Stimulated activated CD8-positive, alpha-beta memory T cell treated with anti-CD3 and anti-CD28 coated beads, Interleukin-4, amount 100 ng/mL, for 24 hours (primary cell): ENCODE measurements at places on chromosomes 6 and 20.

GRCh38 chr6:163983679-163984078, 569.2 kb downstream of the QKI start:
- DNase-seq = no peak

DNA sequence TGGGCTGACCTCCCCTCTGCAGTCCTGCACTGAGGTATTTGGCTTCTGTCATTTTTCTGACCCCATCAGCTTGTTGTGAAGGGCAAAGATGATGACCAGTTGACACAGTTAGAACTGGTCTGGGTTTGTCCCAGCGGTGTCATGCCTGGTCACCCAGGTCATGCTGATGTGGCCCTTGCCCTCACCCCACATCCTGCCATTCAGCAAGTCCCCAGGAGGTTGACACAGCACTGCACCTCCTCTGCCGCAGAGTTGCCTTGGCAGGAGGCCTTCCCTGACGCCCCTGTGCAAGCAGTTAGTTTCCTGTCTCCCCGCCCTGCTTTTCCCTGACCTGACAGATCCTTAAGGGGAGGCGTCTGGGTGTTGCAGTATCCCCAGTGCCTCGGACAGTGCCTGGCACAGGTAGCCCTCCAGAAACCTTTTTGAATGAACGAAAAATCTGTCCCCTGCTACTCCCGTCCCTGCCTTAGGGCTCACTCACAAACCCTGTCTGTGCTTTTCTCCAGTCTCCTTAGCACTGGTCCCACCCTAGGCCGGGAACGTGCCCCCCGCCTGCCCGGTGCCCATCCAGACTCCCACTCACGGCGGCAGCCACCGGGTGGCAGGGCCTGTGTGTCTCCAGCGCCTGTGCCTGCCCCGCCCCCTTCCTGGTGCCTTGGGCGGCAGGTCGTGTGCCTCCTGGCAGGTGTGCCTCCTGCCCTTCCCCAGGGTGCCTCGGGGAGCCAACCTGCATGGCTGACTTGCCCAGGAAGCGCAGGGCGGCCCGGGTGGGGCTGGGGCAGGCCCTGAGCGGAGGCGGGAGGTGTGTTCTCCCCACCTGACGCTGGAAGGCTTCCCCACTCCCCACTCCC, 146.3 kb upstream of the RNF24 start:
- no peak for DNase-seq

GRCh38 chr20:49766979-49767521, 45.6 kb upstream of the SLC9A8 start:
- no peak for DNase-seq

DNA sequence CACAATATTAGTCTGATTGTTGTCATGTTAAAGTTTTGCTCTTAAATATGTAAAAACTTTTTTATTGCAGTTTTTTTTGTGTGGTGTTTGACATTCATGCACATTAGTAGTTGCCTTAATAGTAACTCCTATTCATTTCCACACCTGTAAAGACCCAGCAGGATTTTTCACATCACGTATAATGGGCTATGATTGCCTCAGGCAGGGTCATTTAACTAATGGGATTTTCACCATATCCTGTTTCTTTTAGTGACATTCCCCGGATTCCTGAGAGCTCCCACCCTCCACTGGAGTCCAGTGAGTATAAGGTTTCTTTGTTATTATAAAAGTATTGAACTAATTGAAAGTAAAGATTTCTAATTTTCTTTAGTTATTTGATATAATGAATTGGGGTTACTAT, 359.2 kb downstream of the RIMS1 start:
- DNase-seq = no peak

- no peak for DNase-seq
These were observed 236.5 kb upstream of the KCNG1 start for GRCh38 chr20:51259455-51259854.

- no peak for DNase-seq
These were observed 38.1 kb downstream of the JARID2 start for GRCh38 chr6:15283986-15284361.

DNA sequence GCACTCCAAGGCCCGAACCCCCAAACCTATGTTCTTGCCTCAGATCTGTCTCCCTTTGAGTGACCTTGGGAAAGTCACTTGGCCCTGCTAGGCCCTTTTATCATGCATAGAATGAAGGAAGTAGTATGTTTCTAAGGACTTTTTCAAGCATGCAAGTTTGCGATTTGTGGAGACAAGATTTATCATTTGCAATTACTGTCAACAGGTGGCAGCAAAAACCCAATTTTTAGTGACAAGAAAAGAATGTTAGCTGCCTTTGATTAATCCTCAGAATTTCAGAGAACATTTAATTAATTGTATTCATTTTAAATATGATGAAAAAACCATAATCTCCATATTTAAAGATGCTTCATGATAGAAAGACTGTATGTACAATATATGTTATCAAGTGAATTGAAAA, 28.3 kb upstream of the PREP start:
- no peak for DNase-seq

GRCh38 chr6:159168536-159169192, 536 bp upstream of the FNDC1 start:
- no peak for DNase-seq

- no peak for DNase-seq
These were observed 1027.9 kb upstream of the ADGRB3 start for GRCh38 chr6:67606906-67607828.

- no peak for DNase-seq
These were observed 767 bp downstream of the AP5S1 start for GRCh38 chr20:3820901-3821727.

DNA sequence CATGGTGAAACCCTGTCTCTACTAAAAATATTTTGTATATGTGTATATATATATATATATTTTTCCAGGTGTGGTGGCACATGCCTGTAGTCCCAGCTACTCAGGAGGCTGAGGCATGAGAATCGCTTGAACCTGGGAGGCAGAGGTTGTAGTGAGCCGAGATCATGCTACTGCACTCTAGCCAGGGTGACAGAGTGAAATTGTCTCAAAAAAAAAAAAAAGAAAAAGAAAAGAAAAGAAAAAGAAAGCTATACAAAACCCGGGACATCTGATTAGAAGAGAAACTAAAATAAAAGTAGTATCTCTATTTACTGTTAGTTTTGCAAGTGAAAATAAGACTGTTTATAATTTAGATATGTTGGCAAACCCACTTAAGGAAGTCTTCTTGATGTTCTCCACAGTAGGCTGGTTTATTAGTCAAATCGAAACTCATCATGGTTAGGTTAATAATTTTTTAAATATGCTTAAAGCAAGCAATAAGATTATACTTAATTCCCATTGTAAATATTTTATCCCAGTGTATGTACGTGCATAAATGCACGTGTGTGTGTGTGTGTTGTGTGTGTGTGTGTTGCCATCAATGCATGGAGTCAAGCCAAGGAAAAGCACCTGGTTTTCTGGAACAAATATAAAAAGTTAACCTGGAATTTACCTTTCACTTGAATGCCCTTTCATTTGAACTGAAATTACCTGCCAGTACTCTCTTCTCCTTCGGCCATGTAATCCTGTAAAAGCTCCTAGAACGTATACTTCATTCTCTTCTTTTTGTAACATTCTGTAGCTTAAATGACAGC, 7.1 kb downstream of the VNN2 start:
- DNase-seq = no peak

GRCh38 chr6:157809613-157810012, 13.4 kb upstream of the SNX9 start:
- no peak for DNase-seq

DNA sequence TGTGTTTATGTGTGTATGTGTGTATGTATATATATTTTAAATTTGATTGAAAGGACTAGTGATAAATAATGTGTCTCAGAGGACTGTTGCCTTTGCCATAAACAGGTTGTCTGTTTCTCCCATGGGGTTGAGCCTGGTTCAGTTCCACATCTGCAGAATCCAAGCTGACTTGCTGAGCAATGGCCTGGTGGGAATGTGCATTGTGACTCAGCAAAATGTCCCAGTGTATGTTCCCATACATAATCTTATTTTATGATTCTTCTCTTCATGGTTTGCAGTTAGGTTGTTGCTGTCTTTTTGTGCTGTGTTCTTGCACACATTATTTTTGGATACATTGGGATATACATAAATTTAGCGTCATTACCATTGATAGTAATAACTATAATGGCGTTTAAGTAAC, 115.6 kb upstream of the SLC24A3 start:
- DNase-seq = no peak

- no peak for DNase-seq
These were observed 152.3 kb downstream of the CDC5L start for GRCh38 chr6:44539701-44540355.

DNA sequence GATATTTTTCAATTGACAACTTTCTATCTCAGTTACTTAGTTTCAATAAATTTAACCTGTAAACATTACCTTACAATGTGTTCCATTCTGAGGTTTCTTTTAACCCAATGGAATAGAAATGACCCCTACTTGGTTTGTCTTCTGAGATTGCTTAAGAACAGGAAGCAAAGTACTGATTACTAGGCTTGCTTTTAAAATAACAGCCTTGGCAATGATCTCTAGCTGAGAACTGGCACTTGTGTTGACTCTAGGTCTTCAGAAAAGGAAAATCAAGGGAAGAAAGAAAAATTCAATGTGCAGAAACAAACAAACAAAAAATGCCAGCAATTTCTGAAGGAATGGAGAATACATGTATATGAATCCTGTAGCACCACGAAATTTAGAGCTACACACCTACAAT, 66.1 kb downstream of the SYNE1 start:
- no peak for DNase-seq

GRCh38 chr6:148491638-148492251, 149.1 kb downstream of the SASH1 start:
- no peak for DNase-seq

DNA sequence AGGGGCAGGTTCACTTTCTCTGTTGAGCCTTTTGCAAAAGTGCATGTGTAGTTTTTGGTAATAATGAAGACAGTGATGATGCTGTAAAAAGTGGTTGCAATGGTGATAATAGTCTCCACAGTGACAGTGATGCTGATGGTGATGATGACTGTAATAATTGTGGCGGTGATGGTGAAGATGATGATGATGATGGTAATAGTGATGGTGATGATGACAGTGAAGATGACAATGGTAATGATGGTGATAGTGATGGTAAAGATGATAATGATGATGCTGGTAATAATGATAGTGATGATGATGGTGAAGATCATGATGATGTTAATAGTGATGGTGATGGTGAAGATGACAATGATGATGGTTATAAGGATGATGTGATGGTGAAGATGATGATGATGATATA, 67.7 kb upstream of the LRFN2 start:
- DNase-seq = no peak

GRCh38 chr6:16602035-16602434, 159.2 kb downstream of the ATXN1 start:
- DNase-seq = peak; percentile 7
